KBM-7 (cell line): ENCODE measurements at places on chromosomes 11 and 22.

DNA sequence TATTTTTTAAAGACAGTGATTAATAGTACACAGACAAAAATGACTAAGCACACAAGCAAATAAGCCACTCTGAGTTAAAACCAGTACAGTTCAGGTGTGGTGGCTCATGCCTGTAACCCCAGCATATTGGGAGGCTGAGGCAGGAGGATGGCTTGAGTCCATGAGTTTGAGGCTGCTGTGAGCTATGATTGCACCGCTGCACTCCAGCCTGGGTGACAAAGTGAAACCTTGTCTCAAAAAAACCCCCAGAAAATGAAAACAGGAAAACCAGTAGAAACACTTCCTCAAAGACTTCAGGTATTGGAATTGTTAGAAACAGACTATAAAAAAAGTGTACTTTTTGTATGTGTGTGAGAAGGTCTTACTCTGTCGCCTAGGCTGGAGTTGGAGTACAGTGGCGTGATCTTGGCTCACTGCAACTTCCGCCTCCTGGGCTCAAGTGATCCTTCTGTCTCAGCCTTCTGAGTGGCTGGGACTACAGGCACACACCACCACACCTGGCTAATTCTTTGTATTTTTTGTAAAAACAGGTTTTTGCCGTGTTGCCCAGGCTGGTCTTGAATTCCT is 33.0 kb downstream of the PPP6R2 start:
- peak; percentile 39 for DNase-seq

DNA sequence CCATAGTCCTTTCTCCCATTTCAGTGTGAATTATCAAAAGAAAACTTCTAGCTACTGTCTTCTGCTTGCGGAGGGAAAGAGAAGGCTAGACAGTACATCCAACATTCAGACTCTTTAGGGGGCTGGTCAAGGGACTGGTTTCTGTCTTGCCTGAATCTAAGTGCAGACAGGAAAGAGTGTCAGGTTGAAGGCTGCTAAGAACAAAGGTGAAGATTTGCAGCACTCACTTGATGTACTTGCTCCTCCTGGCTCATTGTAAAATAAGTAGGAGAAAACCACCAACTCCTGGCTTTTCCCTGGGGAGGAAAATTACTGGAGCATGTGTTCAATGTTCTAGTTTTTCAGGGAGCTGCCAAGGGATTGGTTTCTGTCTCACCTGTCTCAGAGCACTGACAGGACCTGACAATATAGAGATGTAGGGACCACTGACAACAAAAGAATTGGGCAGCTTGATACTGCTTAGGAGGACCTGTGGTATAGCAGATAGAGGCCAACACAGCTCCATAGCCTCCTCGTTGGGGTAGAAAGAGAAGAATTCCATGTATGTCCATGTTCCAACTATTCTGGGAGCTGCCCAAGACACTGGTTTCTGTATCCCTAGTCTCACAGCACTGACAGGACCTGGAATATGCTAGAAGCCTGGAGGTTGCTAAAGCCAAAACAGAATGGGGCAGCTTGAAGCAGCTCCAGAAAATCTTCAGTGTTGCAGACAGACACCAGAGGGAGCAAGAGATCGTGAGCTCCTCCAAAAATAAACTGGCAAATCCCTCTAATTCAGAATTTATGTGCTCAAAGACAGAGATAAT is 39.7 kb upstream of the MMP12 start:
- peak; percentile 60 for DNase-seq

GRCh38 chr11:130827451-130828377 is 88.6 kb downstream of the SNX19 start:
- peak; percentile 10 for DNase-seq

DNA sequence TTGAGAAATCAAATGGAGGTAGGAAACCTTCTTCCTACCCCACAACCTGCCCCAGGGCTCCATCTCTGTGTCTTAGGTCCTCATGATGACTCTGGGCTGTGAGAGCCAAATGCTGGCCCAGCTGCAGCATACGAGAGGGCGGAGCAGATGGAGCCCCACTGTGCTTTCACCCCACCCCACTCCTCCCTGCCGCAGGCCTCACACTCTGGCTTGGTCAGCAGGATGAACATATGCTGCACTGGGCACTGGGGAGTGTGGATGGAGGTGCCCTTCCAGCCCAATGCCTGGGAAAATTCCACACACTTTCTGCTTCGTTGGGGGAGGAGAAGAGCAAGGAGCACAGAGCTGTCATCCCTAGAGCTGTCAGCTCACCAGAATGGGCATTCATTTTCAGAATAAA is 271.6 kb upstream of the CADM1 start:
- DNase-seq = no peak

DNA sequence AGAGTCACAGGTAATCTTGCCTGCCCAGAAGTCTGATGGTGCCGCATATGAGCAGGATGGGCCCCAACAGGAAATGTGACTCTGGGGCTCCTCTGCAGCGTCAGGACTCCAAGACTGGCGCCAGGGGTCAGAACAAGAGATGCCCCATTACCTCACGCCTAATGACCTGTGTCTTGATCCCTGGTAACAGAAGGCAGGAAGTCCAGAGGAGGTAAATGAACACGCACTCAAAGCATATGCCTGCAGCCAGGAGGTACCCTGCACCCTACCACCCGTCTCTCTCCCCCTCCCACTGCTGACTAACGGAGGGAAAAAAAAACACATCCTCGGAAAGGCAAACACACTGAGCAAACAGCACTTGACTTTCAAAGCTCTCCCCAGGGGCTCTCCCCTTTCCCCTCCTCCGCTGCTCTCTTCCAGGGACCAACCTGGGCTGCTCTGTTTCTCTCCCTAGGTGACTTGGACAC is 37.3 kb downstream of the ABCC8 start:
- no peak for DNase-seq

- no peak for DNase-seq
These were observed 1412.2 kb downstream of the BRD1 start for GRCh38 chr22:48415520-48415919.

DNA sequence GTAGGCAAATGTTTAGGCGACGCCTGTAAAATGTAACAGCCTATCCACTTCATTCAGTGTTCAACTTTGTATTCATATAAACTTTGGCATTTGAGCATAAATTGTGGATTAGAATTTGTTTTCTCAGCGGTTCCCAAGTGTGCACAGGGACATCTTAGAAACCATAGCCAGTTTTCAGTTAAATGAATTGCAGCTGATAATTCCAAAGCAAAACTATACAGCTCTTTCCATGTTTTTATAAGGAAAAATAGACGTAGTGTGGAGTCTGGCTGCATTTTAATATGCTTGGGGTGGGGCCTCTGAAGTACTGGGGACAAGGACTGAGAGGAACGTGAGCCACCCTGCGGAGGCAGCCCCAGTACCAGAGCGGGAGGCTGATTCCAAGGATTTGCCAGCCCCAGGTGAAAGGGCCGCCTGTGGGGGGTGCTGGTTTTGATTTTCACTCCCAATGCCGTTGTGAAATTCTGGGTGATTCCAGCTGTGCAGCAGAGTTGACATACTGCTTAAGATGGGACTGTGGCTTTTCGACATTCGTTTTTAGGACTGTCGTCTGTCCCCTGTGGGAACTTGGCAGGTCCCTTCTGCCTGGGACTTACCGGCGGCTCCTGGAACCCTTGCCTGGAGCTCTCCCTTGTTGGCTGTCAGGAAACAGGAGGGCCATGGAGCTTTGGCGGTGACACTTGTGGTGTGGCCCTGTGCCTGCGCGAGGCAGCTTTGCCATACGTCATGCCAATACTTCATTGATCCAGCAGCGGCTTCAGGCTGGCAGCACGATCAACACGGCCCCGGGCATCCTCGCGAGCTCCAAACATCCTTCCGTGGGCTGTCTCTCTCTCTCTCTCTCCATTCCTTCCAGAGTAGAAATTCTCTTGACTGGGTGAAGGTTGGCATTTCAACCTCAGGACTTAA is 370.9 kb downstream of the TBC1D22A start:
- no peak for DNase-seq

GRCh38 chr11:29312812-29313211 is 704.0 kb downstream of the KCNA4 start:
- no peak for DNase-seq

- DNase-seq = no peak
These were observed 205.8 kb downstream of the CADM1 start for GRCh38 chr11:115298300-115299012.

DNA sequence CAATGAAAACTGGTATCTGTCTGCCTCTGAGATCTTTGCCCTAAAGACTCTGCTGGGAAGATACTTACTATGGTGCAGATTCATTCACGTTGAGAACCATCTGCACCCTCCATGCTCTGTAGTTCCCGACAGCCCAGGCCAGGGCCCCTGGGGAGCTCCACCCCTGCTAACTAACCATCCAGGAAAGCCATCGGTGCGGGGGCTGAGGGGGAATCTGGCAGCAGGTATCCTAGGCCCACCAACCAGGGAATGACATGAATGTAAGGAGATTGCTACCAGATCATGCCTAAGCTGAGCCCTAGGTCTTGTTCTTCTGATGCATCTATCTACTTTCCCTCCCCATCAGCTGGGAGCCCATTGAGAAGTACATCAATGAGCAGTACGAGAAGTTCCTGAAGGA is 11.3 kb upstream of the WBP2NL start:
- DNase-seq = no peak

DNA sequence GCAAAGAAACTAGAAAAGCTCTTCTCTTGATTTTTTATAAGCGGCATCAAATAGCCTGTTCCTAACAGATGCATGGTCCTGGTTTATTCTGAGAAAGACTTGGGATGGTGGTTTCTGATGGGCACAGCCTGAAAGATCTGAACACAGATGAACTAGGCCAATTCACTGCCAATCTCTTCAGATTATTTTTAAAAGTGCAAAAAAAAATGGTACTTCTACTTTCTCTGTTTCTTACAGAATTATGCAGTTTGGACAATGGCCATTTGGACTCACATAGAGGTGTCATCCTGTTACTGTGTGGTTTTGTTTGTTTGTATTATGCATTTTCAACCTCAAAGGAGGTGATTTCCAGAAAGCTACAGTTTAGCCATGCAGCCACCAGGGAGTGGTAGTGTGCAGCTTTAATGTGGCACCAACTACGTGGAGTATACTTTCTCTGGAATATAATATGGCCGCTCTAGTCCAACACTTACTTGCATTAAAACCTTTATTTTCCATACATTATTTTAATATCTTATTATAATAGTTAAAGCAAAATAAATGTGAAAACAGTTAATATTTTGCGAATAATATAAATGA is 469.8 kb upstream of the KIRREL3 start:
- peak; percentile 4 for DNase-seq

GRCh38 chr11:279966-280705 is 1.9 kb downstream of the NLRP6 start:
- no peak for DNase-seq

DNA sequence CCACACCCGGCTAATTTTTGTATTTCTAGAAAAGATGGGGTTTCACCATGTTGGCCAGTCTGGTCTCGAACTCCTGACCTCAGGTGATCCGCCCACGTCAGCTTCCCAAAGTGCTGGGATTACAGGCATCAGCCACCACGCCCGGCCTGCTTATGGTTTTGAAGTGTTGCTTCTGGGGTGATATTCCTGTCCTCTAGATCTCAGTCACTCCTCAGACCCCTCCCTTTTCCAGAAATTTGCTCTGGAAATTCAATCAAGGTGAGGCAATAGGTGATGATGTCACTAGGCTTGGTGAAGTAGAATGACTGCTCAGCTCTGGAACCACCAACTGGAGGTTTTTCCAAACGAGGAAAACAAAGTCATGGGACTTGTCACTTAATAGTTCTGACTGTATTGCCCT is 36.6 kb upstream of the CREB3L1 start:
- no peak for DNase-seq

GRCh38 chr11:30605036-30605605 is 19.0 kb upstream of the MPPED2 start:
- DNase-seq = peak; percentile 12

- DNase-seq = no peak
These were observed 314.1 kb downstream of the CTTN start for GRCh38 chr11:70712471-70712870.

GRCh38 chr11:25317216-25317615 is 820.4 kb downstream of the LUZP2 start:
- DNase-seq = no peak

- no peak for DNase-seq
These were observed 1.2 kb upstream of the CCDC86 start for GRCh38 chr11:60840470-60841430.

DNA sequence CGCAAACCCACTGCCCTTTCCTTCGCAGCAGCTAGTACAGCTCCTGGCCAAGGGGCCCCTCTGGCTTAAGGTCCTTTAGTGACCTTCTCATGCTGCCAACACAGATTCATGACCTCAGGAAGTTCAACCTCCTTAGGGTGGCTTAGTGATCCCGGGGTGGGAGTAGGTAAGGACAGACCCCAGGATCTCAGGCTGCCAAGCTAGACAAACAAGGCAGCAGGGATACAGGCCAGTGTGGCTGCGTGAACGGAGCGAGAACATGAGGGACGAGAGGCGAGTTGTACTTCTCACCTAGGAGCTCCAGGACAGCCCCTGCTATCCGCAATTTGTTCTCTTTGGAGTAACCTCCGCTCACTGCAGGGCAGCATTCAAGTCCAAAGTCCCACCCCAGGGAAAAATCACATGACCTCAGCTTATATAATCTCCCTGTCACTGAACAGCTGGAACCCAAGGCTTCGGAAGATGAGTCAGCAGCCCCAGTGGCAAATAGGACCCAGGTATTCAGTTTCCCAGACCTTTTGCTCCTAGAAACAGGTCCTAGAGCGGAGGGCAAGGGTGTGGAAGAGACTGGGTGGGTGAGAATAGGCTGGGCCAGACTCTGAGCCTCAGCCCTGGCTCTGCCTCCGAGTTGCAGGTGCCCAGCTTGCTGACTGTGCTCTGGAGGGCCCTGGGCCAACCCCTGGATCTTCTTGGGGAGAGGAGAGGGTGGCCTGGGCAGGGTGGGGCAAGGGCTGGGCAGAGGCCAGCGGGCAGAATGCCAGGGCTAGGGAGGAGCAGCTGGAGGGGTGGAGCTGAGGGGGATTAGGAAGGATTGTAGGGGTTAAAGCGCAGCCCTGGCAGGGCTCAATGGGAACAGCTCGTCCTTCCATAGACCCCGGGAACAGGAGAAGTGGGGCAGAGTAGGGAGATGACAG is 13.1 kb downstream of the USP2 start:
- no peak for DNase-seq

GRCh38 chr11:1459219-1459575 is 27.4 kb downstream of the MOB2 start:
- DNase-seq = no peak

DNA sequence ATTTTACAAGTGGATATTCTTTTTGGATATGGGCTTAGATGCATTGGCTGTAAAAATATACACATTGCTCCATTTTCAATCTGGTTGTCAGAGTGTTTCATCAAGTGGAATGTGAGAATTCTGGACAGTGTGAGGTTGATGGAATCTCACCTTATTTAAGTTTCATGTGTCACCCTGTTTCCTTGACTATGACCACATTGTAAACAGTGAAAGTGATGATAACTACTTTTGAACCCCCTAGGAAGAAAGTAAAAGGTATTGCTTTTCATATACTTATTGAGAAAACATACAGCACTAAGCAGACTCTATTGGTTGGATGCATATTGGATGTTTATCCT is 490.5 kb upstream of the RAG2 start:
- DNase-seq = no peak

GRCh38 chr22:24099071-24099470 is 82.2 kb upstream of the SUSD2 start:
- no peak for DNase-seq
